Smooth muscle cell of the umbilical artery (primary cell): ENCODE measurements at places on chromosomes 1 and 21. TPM values are rescaled to one million over a fixed set of nuclear protein-coding genes. Genes with fewer than 3 reads are reported as not detected.

Gene SLC1A7
- not detected in 2 replicates for total RNA-seq

Gene KCNQ4
- total RNA-seq: not detected in 2 replicates

Gene YARS1
- 148 and 158 TPM in 2 replicates for total RNA-seq

Gene LEMD1
- total RNA-seq: not detected in 2 replicates

Gene TSPAN1
- 0.30 TPM in 1 of 2 replicates, not detected in the other for total RNA-seq

Gene MTARC1
- total RNA-seq: 0.89 and 2.5 TPM in 2 replicates

Gene OR6N1
- not detected in 2 replicates for total RNA-seq

Gene TBX19
- total RNA-seq: 0.60 and 0.89 TPM in 2 replicates

Gene PCBP3
- total RNA-seq: 0.05 and 0.30 TPM in 2 replicates

Gene DCDC2B
- not detected in 2 replicates for total RNA-seq

Gene KCNA10
- not detected in 2 replicates for total RNA-seq

Gene EPHX1
- 16.6 and 20.5 TPM in 2 replicates for total RNA-seq

Gene REN
- total RNA-seq: not detected in 2 replicates

Gene MX2
- total RNA-seq: 4.8 and 5.3 TPM in 2 replicates

Gene SIK1
- total RNA-seq: 3.3 and 9.0 TPM in 2 replicates

Gene CHODL
- total RNA-seq: not detected in 2 replicates

Gene DMRTA2
- total RNA-seq: under 0.01 and 0.05 TPM in 2 replicates

Gene IL19
- total RNA-seq: not detected in 2 replicates

Gene TLCD4
- total RNA-seq: 0.28 and 0.30 TPM in 2 replicates

Gene IGSF9
- total RNA-seq: not detected in 2 replicates

Gene VASH2
- total RNA-seq: 1.4 and 2.4 TPM in 2 replicates

Gene TGFBR3
- 5.9 and 6.6 TPM in 2 replicates for total RNA-seq

Gene C1QB
- total RNA-seq: not detected in 2 replicates

Gene TMPRSS15
- total RNA-seq: not detected in 2 replicates

Gene OLFML3
- total RNA-seq: 120 and 270 TPM in 2 replicates

Gene SH2D5
- total RNA-seq: 0.89 and 8.5 TPM in 2 replicates

Gene CA6
- not detected in 2 replicates for total RNA-seq

Gene LRRC71
- total RNA-seq: 0.37 TPM in 1 of 2 replicates, not detected in the other

Gene OR14K1
- not detected in 2 replicates for total RNA-seq

Gene ZMYM4
- total RNA-seq: 33.0 and 43.8 TPM in 2 replicates

Gene RAB25
- total RNA-seq: not detected in 2 replicates

Gene CD1E
- not detected in 2 replicates for total RNA-seq

Gene FAM163A
- total RNA-seq: 0.05 TPM in 1 of 2 replicates, not detected in the other

Gene LAPTM5
- total RNA-seq: 0.14 TPM in 1 of 2 replicates, not detected in the other

Gene LIN28A
- not detected in 2 replicates for total RNA-seq

Gene USP24
- 32.7 and 49.3 TPM in 2 replicates for total RNA-seq

Gene PTPRC
- under 0.01 TPM in 1 of 2 replicates, not detected in the other for total RNA-seq

Gene PROX1
- total RNA-seq: under 0.01 and 0.51 TPM in 2 replicates

Gene HPCAL4
- not detected in 2 replicates for total RNA-seq

Gene KCNJ15
- 0.74 and 1.8 TPM in 2 replicates for total RNA-seq

Gene NTPCR
- total RNA-seq: 14.9 and 17.2 TPM in 2 replicates

Gene RAB7B
- total RNA-seq: 1.3 and 1.5 TPM in 2 replicates

Gene HENMT1
- 2.1 and 3.0 TPM in 2 replicates for total RNA-seq

Gene FCRL6
- total RNA-seq: not detected in 2 replicates

Gene SPRR2A
- total RNA-seq: not detected in 2 replicates
